ENCODE measurements at places on chromosomes 4 and X. TPM values are rescaled to one million over a fixed set of nuclear protein-coding genes. Genes with fewer than 3 reads are reported as not detected.

The CT47B1 gene
- not detected for total RNA-seq

DNA sequence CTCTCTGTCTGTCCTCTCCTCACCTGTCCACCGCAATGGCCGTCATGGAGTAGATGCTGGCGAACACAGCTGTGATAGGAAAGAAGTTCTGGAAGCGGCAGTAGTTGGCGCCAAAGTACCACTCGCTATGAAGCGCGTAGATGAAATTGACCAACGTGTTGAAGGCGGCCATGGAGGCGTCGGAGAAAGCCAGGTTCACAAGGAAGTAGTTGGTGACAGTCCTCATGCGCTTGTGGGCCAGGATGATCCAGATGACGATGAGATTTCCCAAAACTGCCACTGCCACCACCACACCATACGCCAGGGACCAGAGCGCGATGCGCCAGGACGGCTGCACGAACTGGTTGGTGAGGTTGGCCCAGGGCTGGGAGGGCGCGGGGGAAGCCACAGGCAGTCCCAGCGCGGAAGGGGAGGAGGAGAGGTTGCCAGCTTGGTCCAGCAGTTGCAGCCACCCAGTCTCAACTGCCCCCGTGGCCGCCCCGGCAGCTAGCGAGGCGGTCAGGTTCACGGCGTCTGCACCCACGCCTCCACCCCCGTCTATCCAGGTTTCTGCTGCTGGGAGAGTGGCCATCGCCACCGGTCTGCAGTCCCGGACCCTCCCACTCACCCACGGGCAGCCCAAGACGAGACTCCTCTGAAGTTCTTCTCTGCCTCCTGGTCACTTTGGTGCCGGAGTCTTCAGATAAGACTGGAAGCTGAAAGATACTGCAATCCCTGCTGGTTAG is 518 bp downstream of the TACR3 start:
- DNase-seq = no peak

DNA sequence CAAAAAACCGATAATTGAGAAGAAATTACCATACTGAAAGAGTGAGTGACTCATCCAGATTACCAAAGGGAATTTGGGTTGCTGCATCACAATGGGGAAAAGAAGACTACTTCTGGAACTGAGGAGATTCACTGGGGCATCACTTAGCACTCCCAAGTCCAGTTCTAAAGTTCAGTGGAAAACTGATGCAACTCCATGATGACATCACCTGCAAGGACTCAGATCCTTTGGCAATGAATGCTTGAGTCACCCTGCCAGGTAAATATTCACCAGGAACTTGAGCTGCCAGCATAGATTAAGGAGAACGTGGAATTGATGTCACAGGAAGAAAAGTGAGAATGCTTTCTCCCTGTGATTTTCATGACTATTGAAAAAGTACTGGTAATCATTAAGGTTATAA is 32.0 kb upstream of the SMIM10L2A start:
- no peak for DNase-seq

DNA sequence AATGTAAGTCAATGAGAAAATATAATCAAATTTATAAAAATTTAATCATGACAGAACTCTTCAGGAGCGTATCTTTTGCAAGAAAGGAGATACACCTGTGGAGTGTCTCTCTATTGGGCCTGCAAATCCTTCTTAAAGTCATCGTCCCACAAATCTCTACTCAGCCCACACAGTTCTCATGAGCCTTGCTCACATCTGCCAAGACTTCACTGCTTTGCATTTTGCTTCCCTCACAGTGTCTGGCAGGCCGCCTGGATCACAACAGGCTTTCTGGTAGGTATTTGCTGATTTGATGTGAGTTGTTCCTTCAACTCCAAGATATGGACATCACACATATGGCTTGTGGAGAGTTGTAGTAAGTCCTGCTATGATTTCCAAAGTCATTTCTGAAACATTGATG is 183.1 kb upstream of the ARX start:
- DNase-seq = no peak

- no peak for DNase-seq
Observed at GRCh38 chr4:90219822-90220221, 92.6 kb downstream of the CCSER1 start.

DNA sequence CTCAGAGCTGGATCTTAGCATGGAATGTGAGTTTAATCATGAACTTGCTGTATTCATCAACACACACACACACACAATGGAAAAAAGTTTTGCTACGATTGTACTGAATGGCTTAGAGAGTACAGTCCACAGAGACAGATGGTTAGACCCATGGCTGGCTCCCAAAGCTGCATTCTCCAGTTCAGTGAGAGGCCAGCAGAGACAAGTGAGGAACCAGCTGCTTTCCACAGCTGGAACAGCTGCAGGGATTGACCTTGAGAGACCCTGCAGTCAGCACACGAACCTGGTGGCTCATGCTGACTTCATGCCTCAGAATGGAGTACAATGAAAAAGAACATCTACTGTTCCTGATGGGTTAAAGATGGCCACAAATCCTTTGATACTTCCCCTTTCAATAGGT is 94.5 kb downstream of the DHX15 start:
- DNase-seq = no peak

GRCh38 chrX:119363391-119363790 is 35.7 kb upstream of the SLC25A43 start:
- no peak for DNase-seq

GRCh38 chr4:160498211-160498610 is 1395.3 kb downstream of the RAPGEF2 start:
- DNase-seq = no peak

- DNase-seq = no peak
Observed at GRCh38 chr4:140065393-140065792, 88.6 kb downstream of the MAML3 start.

GRCh38 chrX:139882299-139882698 is 50.6 kb downstream of the ATP11C start:
- DNase-seq = no peak

DNA sequence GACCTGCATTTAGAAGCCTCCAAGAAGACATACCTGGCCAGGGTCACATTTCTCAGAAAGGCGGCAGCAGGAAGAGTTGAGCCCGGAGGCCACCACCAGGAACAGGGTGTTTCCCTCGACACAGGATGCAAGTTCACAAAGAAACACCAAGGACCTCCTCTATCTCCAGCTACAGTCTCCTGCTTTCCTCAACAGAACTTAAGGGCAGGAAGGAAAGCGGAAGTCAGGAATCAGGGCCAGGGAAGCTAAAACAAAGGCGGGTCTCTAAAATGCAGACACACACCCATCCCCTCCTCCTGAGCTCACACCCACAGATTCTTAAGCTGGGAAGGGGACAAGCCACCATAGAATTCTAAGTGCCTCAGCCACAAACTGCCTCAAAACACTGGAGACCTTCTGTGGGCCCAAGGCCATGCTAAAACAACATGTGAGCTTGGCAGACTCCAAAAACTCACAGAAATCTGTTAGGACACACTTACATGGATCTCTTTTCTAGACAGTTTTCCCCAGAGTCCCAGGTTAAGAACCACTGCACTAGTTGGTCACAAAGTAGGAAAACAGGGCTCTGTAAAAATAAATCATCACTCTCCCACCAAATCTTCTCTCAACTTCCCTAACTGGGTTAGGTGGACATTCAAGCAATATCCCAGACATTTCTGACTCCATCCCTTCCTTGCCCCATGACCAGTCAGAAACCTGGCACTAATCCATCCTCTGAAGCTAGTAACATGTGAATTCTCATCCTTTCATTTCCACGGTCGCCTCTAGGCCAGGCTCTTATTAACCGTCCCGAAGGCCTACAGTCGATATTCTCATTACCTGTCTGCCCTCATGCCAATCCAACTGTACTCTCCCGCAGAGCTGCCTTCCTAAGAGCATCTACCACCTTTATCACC is 163.2 kb downstream of the APBB2 start:
- DNase-seq = no peak

The ARHGAP36 gene
- total RNA-seq = 119 TPM

GRCh38 chr4:138790706-138791340 is 224.8 kb upstream of the NOCT start:
- no peak for DNase-seq

DNA sequence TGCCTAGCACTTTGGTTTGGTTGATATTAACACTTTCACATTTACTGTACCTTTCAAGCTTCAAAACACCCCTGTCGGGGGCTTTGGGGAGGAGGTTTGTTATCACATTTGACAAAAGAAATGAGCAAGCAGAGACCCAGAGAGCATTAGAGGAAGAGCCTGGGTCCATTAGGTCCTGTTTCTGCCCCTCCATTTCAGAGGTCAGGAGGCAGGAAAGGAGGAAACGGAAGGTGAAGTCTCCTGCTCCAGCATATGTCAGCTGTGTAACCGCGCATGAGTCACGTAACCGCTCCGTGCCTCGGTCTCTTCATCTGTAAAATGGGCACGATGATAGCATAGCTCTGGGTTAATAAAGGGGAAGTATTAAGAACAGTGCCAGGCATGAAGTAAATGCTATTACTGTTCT is 201.9 kb upstream of the BCOR start:
- no peak for DNase-seq

DNA sequence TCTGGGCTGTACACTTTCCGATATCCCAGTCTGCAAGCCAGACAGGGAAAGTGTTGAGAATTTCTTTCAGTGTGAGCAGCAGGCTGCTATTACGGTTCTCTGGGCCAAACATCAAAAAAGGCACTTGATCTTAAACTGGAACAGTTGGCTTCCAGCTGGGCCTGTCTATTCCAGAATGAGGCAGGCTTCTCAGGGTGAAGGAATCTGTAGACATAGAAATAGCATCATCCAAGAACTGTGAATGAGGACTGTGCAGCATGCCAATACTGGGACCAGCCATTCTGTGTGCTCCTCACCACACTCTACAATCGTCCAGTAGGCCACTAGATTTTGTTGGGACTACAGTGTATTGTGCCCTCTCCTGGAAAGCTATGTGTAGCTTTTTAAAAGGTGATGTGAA is 31.1 kb downstream of the ART3 start:
- DNase-seq = no peak

GRCh38 chrX:413322-414201 is 26.9 kb upstream of the PPP2R3B start:
- no peak for DNase-seq

- no peak for DNase-seq
Observed at GRCh38 chrX:17632942-17633341, 104.4 kb upstream of the SCML1 start.

DNA sequence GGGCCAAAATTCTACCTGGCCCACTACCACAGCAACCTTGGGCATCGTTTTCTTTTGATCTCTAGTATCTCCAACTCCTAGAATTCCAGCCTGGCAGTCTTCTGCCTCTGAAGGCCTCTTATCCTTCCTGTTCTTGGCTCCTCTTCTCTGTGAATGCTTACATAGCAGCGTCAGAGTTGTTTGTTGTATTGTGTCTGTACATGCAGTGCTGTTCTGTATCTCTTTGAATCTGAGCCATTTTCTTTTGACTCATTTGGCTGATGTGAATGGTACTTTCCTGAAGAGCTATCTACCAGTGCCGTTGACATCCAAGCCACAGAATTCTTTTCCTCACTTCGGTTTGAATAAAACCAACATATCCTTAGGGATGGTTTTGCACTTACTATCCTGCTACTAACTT is 79.2 kb downstream of the TMEM164 start:
- DNase-seq = no peak

The PABPC1L2A gene
- not detected for total RNA-seq

DNA sequence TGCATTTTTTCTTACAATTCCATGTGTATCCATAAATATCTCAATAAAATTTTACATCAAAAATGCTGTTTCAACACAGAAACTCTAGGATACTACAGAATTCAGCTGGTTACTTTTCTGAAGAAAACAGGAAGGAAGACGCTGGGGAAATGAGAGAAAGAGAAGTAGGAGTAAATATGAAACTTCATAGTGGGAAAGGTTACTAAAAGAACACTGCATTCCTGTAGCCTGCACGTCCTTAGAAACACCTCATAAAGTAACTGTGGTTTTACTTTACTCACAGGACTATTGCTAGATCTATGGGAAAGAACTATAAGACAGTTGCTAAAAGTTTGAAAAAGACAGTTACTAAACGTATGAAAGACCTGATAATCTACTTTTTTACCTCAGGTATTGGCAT is 23.1 kb downstream of the ATP11C start:
- DNase-seq = no peak

The TSPAN6 gene
- 40.6 TPM for total RNA-seq

DNA sequence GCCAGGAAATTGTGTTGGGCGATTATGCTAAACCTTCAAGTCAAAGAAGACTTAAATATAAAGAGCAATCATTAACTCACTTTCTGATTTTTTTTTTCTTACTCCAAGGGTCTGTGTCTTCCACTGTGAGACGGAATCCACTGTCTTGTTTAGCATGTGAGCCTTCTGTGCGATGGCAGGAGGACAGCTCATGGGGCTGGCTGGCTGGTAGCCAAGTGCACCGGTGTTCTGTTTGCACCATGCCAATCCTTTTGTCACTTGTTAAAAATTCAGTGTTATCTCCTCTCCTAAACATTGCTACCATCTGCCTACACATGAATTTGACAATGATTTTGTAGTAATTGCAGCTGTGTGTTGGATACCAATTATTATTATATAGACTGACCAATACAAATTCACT is 1056.3 kb upstream of the IGFBP7 start:
- no peak for DNase-seq

The CT45A3 gene
- total RNA-seq = not detected

DNA sequence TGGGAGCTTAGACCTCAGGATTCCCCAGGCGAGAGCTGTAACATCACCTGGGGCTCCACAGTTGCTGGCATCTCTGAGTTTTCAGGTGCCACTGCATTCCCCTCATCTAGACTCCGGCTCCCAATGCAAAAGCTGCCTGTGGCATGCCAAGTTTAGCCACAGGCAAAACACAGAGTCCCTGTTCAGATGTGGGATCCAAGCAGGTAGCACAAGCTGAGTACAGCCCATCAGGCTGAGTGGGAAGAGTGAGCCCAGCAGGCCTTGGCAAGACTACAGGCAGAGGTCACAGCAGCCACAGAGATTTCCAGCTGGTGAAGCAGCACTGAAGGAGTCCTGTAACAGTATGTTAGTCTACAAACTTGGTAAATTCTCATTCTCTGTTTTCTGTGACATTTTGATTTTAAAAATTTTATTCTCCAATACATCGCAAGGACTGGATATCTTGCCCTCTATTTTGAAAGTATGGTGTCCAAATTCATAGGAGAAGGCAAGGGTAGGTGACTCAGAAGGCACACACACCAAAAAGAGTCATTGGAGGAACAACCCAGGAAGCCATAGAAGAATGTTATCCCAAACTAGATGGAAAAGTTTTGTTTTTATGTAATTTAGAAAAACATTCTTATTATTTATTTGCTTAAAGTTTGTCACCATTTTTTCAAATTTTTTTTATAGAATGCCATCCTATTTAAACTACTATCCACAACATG is 13.6 kb upstream of the CXCL2 start:
- DNase-seq = peak; percentile 54

GRCh38 chrX:31331928-31332327 is 260.1 kb upstream of the FTHL17 start:
- no peak for DNase-seq

GRCh38 chr4:183242291-183242690 is 77.8 kb downstream of the CLDN22 start:
- DNase-seq = no peak

The FHDC1 gene
- 2.3 TPM for total RNA-seq

The GLUD2 gene
- 4.0 TPM for total RNA-seq

DNA sequence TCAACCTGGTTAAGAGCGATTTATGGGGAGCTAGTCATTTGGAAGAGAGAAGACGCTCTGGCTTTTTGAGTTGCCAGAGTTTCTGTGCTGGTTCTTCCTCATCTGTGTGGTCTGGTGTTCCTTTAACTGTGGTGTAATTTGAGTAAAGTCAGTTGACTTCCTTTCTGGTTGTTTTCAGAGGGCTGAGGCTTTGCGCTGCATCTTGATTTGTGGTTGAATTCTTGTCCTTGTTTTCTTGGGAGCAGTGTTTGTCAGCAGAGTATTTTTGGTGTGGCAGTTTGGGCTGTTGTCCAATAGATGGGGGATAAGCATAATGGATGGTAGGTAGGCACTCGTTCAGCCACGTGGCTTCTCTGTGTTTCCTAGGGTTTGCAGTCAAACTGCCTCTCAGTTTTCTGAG is 2143.2 kb upstream of the TENM3 start:
- DNase-seq = no peak

The VEGFC gene
- total RNA-seq = 17.0 TPM

Data from breast epithelium (tissue), 4 donors.